ENCODE measurements at places on chromosomes 7 and 10.

DNA sequence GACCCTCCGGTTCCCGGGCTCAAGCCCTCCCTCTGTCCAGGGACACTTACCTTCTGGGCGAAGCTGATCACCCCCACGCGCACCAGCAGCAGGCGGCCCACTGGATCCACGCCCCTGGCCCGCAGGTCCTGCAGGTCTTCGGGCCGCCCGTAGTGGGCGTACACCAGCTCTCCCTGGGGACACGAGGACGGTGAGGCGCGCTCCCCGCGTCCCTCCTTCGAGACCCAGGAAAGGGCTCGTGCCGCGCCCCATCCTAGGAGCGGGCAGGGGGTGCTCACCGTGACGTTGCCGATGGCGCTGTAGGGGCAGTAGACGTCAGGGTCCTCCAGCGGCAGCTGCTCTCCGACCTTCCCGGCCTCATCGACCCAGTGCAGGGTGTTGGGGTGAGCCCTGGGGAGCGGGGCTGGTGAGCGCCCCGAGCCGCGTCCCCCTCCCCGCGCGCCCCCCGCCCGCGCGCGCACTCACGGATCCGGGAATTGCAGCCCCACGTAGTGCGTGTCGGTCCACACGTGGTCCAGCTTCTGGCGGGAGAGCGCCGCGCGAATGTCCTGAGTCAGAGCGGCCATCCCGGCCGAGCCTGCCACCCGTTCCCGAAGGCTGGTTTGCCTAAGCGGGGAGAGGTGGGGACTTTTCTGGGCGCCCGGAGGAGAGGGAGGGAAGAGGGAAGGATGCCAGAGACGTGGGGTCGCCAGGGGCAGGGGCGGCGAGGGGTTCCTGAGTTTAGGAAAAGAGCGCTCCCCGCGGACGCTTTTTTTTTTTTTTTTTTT, 8.2 kb downstream of the TFR2 start:
- DNase-seq = peak; percentile 58

DNA sequence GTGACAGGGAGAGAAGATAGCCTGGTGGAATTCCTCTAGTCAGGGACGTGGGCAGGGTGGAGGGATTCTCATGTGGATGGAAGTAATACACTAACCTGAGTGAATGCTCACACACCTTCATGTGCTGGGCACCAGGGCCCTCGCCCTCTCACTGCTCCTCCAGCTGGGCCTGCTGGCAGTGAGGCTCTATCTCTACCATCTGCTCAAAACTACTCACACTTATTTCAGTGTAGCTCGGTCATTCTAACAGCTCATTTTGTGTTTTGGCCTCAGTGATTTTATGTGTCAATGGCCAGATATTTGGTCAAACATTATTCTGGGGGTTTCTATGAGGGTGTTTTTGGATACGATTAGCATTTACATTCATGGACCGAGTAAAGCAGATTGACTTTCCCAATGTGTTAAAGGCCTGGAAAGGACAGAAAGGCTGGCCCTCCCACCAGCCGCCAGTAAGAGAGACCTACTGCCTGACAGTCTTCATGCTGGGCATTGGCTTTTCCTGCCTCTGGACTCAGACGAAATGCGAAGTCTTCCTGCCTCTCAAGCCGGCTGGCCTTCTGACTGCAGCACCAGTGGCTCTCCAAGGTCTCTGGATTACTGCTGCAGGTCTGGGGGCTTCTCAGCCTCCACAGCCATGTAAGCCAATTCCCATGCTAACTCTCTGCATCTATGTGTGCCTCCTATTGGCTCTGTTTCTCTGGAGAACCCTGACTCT, 335.4 kb downstream of the CXCL12 start:
- no peak for DNase-seq

- DNase-seq = no peak
Measured at GRCh38 chr7:110861163-110861562, 229.8 kb upstream of the LRRN3 start.

DNA sequence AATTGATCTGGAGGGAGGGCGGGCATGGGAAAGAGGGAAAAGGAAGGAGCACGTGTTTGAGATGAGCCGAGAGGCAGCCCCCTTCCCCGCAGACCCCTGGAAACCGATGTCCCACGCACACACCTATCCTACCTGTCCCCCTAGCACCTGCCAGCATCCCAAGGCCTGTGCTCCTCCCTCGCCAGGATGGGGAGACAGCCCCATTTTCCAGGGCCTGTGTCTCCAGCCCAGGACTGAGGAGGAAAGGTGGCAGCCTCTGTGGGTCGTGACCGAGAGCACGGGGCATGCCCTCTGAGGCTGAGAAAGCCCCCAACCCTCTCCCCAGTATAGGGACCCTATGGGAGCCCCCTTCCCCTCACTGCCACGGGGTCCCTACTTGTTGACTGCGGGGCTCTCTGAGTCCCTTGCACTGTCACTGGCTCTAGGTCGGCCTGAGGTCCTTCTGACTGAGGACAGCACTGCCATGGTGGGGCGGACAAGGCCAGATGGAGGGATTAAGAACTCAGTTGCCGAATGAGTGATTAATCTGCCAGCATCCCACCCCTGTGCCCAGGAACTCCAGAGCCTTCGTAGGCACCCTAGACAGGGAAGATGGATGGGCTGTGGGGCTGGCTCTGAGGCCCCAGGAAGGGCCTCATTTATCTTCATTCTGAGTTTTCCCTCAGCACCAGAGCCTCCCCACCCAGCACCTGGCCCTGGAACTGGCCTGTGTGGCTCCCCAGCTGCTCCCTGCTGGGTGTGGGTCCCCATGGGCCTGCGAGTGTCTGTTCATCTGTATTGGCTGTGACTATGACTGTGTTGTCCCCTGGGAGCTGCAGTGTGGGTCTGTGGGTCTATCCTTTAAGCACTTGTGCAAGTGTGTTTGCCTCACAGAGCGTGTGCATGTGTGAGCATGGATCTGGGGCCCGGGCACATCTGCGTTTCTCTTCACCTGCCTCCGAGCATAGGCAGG, 26.0 kb downstream of the CRHR2 start:
- DNase-seq = no peak

GRCh38 chr7:155424301-155425010, 33.5 kb upstream of the EN2 start:
- no peak for DNase-seq

DNA sequence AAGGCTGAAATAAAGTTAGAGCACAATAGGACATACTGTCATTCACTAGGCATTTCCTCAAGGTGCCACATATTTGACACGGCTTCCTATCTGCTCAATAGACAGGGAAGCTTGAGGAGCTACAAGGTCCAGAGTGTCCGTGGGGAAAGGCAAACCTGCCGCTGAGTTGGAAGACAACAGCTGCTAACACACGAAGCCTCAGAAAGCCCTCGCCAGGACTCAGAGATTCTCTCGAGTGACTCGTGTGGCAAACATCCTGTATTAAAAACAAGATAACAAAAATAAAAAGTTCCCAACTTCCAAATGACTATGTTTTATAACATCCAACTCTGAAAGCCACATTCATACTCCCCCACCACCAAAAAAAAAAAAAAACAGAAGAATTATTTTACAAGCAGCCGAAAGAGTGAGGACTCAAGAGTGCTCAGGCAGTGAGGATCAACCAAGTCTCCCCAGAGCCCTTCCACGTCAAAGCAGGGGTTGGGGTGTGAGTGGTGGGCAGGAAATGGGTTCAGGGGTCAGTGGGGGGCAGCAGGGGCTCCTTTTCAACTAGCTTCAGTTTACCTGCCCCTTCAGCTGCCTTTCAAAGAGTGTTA, 67.6 kb downstream of the STK17A start:
- no peak for DNase-seq
